ENCODE measurements at places on chromosomes 3 and 15.

DNA sequence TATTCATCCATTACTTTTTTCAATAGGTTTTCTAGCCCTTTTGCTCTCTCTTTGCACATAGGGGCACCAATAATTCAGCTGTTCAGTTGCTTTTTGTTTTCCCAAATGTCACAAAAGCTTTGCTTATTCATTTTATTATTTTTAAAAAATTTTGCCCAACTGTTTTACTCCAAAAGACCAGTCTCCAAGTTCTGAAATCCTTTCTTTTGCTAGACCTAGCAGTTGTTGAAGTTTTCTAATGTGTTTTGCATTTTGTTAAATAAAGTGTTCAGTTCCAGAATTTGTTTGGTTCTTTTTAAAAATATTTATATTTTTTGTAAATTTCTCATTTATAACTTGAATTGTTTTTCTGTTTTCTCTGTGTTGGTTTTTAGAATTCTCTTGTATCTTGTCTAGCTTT, 1227.3 kb downstream of the ROBO2 start:
- no peak for DNase-seq

DNA sequence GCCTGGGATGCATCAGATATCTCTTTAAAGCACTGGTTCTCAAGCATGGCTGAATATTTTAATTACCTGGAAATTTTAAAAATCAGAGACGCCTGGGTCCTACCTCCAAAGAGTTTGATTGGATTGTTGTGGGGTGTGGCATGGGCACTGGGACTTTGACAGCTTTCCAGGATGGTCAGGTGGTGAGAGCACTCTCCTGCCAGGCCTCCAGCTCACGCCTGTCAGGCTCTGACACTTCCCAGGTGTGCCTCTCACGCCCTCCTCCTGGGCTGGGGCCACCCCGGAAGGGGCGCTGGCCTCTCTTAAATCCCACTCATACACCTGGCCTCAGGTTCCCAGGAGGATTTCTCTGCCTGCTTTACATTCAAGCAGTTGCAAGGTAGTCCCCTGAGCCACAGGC, 48.5 kb downstream of the AMOTL2 start:
- DNase-seq, result no peak

DNA sequence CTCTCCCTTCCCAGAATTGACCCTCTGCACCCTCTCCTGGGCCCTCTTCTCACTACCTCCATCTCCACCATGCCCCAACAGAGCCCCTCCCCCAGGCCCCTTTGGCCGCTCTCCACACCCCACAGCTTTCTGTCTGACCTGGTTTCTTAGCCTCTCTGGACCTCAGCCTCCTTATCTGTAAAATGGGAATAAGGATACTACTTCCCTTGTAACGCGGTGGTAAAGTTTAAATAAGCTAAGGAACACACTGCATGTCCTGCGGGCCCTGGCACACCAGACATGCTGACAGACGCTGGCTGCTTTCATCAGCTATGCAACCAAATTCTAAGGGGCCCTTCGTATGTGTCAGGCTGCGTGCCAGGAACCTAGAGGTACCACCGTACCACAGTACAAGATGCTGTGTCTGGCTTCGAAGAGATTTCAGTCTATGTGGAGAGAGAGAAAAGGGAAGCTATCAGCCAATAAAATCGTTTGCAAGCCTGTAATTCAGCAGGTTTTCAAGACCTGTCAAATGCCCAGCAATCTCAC, 777 bp upstream of the SLC51A start:
- DNase-seq, result no peak

DNA sequence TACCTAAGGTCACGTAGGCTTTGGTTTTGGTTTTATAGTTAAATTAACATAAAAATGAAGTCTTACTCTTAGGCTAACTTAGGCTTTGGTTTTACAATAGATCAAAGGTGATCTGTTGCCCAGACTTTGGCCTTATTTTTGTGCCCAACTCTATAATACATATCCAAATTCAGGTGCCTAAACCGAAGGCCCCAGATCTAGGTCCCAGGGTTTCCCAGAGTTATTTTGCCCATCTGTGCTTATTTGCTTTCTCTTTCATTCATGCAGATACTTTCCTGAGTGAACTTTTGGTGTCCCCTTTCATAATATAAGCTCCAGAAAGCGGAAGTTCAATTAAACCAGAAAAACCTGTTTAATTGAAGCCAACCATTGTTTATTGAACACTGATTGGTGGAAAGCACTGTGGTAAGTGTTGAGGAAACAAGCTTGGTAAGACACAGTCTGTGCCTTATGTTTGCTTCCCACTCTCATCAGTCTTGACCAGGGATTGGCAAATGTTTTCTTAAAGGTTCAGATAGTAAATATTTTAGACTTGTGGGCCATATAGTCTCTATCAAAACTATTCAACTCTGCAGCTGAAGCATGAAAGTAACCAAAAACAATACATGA, 209.7 kb downstream of the WDR72 start:
- DNase-seq, result no peak

DNA sequence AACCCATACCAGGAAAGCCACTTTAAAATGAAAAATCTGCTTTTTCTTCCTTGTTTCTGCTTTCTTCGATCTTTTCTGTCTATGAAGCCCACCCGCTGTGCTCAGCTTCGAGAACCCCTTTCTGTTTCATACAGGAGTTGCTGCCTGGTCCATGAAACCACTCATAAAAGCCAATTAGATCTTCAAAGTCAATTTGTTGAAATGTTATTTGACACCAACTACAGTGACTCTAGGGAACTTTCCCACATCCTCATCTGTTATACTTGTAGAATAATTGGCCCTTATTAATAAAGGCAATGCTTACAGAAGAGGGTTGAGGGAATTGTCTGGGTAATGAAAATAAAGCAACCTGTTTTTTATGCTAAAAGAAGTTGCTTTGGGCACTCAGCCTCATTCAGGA, 523.6 kb downstream of the OCA2 start:
- no peak for DNase-seq

- DNase-seq, result no peak
Observed at GRCh38 chr15:31405200-31405920, 78.7 kb downstream of the KLF13 start.

DNA sequence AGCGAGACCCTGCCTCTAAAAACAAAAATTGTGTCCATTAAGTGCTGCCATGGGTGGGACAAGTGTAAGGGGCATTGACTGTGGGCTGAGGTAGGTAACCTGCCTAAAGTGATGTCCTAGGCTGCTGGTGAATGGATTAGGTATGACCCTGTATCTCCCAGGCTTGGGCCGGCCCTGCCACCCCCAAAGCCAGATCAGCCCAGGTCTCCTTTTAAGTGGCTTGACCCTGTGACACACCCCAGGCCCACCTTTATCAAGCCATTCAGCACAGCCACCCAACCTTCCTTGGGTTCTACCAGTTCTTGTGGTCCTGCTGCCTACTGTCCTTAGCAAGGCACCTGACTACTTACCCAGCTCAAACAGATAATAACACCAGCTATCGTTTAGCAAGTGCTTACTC, 18.7 kb downstream of the CIB2 start:
- no peak for DNase-seq

GRCh38 chr3:188152660-188153436, 1.1 kb upstream of the LPP start:
- no peak for DNase-seq

- DNase-seq, result no peak
Observed at GRCh38 chr3:140636406-140637138, 41.3 kb upstream of the TRIM42 start.

DNA sequence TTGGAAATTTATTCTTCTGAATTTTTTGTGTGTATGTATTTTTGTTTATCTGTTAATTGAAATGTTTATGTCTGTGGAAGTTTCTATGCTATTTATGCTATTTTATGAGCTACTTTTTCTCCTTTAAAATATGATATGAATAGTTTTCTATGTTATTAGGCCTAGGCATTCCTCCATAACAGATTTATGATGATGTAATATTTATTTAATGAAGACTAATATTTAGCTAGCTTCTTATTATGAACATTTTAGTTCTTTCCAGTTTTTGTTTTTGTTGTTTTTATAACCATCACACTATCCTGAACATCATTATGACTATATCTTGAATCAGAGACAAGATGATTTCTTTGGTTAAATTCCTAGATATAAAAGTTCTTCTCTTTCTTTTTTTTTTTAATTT, 70.7 kb downstream of the P2RY1 start:
- no peak for DNase-seq

GRCh38 chr3:172687501-172687900, 23.4 kb downstream of the NCEH1 start:
- DNase-seq, result no peak

Data from CD4-positive, alpha-beta T cell treated with Interleukin-10 for 1 hour (primary cell).